ENCODE measurements at places on chromosomes 4 and X.

DNA sequence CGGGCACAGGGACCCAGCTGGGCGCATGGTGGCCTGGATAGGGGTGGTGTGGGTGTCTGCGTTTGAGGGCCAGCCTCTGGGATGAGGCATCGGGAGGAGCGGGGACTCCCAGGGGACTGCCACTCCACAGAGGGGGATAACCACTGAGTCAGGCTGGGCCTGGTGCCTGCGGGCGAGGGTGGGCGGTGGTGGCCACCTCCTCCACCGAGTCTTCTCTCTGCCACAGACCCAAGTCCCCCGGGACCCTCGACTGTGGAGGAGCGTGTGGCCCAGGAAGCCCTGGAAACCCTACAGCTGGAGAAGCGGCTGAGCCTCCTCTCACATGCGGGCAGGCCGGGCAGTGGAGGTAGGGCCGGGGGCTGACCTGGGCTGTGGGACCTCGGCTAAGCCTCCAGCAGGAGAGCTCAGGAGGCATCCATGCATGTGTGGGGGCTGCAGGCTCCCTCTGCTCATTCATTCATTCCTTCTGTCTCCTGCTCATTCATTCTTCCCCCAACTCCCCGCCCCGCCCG, 26.4 kb downstream of the DOK7 start:
- H3K4me1 ChIP-seq: peaks cover 13% of the 10 kb centered on the region
- H3K27ac ChIP-seq: no peak overlapping the region
- H3K4me3 ChIP-seq: no peak overlapping the region
- peaks cover 46% of the 10 kb centered on the region for H3K27me3 ChIP-seq

GRCh38 chr4:125891597-125892258, 577.0 kb downstream of the FAT4 start:
- no peaks in the 10 kb centered on the region for H3K27me3 ChIP-seq
- no peaks in the 10 kb centered on the region for H3K4me1 ChIP-seq
- no peak for DNase-seq

DNA sequence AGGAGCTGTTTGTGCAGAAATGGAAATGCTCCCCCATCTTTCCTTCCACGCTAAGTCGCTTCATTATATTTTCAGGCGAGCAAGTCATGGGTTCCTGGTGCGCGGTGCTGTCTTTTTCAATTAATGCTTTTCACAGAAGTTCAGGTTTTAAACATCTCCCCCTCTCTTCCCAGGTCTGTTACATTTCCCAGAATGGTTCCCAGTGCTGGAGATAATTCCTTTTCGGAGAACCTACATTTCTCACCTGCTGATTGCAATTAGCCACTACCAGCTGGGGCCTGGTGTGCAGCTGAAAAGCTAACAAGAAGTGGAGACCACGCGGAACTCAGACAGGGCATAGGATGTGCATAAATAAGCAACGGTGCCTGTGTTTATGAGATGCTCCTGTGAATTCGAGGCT, 217.8 kb downstream of the MID1IP1 start:
- no peak overlapping the region for H3K27ac ChIP-seq
- no peak for DNase-seq
- peaks cover 38% of the 10 kb centered on the region for H3K4me1 ChIP-seq
- no peaks in the 10 kb centered on the region for H3K27me3 ChIP-seq

GRCh38 chr4:79042079-79042674, 102.9 kb upstream of the PAQR3 start:
- no peaks in the 10 kb centered on the region for H3K36me3 ChIP-seq
- DNase-seq: no peak
- no peak overlapping the region for H3K4me3 ChIP-seq
- no peaks in the 10 kb centered on the region for H3K27me3 ChIP-seq
- H3K27ac ChIP-seq: no peak overlapping the region
- peaks cover 5% of the 10 kb centered on the region for H3K4me1 ChIP-seq

GRCh38 chrX:24515447-24515846, 50.4 kb downstream of the PDK3 start:
- no peaks in the 10 kb centered on the region for H3K4me1 ChIP-seq
- H3K36me3 ChIP-seq: peaks cover 36% of the 10 kb centered on the region
- no peak overlapping the region for H3K27ac ChIP-seq

GRCh38 chrX:17185431-17185830, 189.6 kb upstream of the NHS start:
- H3K27me3 ChIP-seq: peaks cover 5% of the 10 kb centered on the region
- H3K27ac ChIP-seq: no peak overlapping the region
- H3K4me1 ChIP-seq: no peaks in the 10 kb centered on the region
- no peaks in the 10 kb centered on the region for H3K36me3 ChIP-seq

- no peak for DNase-seq
Measured at GRCh38 chr4:89939994-89940393, 45.3 kb downstream of the MMRN1 start.

GRCh38 chr4:30642567-30642966, 77.6 kb upstream of the PCDH7 start:
- H3K4me3 ChIP-seq: no peak overlapping the region
- no peaks in the 10 kb centered on the region for H3K36me3 ChIP-seq
- H3K27me3 ChIP-seq: peaks cover under 1% of the 10 kb centered on the region
- DNase-seq: no peak

DNA sequence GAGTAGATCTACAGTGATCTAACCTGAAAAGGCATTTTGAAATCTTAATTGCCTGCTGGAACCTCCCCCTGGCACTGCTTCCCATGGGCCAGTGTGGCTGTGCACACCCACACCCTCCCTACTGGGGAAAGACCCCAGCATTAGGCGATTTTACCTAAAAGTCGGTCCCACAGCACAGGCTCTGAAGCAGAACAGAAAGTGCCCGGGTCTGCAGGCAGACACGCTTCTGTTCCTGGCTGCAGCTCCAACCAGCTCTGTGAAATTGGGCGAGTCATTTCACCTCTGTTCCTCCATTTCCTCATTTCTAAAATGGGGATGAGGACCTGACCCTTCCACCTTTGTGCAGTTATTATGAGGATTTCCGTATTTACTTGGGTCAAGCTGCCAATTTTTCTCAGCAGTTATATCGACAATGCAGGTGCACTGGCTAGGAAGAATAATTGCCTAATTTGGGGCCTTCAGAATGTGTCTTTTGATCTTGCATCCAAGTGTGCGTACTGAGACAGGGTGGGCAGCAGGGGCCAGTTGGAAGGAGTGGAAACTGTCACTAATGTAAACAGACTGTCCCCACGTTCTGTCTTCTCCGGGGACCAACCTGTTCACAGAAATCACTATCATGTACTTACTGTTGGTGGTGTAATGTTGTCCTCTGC, 7.1 kb downstream of the KLF3 start:
- peaks cover 100% of the 10 kb centered on the region for H3K4me1 ChIP-seq
- no peak for DNase-seq
- peak overlapping the region; percentile 85 for H3K27ac ChIP-seq
- H3K36me3 ChIP-seq: peaks cover 4% of the 10 kb centered on the region
- H3K4me3 ChIP-seq: peak overlapping the region; percentile 27

- H3K4me1 ChIP-seq: peaks cover 34% of the 10 kb centered on the region
- H3K27ac ChIP-seq: peak overlapping the region; percentile 71
- peaks cover 17% of the 10 kb centered on the region for H3K36me3 ChIP-seq
- DNase-seq: no peak
- no peak overlapping the region for H3K4me3 ChIP-seq
Measured at GRCh38 chr4:2254665-2255500, 7.0 kb downstream of the MXD4 start.

DNA sequence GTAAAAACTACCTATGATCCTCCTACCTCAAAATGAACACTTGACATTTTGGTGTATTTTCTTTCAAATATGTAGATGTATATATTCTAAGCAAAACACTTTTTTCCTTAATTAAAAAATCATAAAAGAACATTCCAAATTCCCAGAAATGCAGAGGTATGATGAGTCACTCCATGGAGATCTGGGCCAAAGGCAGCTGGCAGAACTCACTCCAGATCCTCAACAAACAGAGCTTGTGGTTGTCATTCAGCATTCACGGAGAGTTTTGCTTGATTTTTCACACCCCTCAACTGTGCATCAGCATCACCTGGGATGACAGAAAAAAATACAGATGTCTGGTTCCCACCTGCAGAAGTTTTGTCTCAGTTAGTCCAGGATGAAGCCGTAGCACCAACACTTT, 144.6 kb downstream of the KIT start:
- H3K4me3 ChIP-seq: no peak overlapping the region
- peaks cover 11% of the 10 kb centered on the region for H3K27me3 ChIP-seq
- DNase-seq: no peak
- no peak overlapping the region for H3K27ac ChIP-seq

DNA sequence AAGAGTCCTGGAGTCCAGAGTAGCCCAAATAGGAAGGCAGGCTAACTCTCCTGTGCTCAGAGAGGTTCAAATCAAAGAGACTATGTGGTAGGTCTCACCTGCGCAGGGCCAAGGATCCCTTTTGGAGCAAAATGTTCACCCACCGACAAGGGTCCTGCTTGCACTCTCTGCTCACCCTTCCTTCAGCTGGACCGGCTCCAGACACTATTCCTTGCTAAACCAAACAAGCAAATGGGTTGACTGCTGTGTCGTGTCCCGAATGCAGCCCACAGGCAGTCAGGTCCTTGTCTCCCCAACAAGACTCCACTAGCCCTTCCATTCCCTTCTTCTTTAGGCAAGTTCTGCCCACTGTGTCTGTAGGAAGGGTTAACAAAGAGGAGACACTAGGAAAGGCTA, 760 bp downstream of the TRMT2B start:
- H3K4me1 ChIP-seq: no peaks in the 10 kb centered on the region
- H3K27me3 ChIP-seq: peaks cover 3% of the 10 kb centered on the region
- H3K36me3 ChIP-seq: peaks cover 7% of the 10 kb centered on the region

- H3K4me1 ChIP-seq: no peaks in the 10 kb centered on the region
- DNase-seq: no peak
- H3K4me3 ChIP-seq: no peak overlapping the region
- peaks cover 9% of the 10 kb centered on the region for H3K36me3 ChIP-seq
- H3K27ac ChIP-seq: no peak overlapping the region
- H3K27me3 ChIP-seq: peaks cover 4% of the 10 kb centered on the region
Measured at GRCh38 chr4:116015062-116015461, 901.6 kb upstream of the NDST4 start.

DNA sequence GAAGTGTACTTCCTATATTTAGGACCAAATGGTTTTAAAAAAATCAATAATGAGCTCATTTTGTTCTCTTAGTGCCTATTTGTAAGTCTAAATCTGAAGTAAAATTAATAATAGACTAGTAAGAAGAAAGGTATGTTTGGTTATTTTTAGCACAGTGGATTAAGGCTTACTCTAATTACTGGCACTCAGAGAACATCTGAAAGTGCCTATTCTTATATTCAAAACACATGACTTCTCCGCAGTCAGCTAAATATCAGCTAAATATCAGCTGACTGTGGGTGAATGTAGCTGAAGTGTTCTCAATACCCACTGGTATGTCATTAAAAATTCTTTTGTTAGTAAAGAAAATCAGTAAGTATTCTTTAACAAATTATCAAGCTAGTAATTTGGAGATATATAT, 6.0 kb downstream of the AP1S2 start:
- no peak for DNase-seq
- no peak overlapping the region for H3K27ac ChIP-seq
- H3K4me3 ChIP-seq: no peak overlapping the region
- peaks cover 52% of the 10 kb centered on the region for H3K36me3 ChIP-seq
- H3K4me1 ChIP-seq: peaks cover 53% of the 10 kb centered on the region
- no peaks in the 10 kb centered on the region for H3K27me3 ChIP-seq

DNA sequence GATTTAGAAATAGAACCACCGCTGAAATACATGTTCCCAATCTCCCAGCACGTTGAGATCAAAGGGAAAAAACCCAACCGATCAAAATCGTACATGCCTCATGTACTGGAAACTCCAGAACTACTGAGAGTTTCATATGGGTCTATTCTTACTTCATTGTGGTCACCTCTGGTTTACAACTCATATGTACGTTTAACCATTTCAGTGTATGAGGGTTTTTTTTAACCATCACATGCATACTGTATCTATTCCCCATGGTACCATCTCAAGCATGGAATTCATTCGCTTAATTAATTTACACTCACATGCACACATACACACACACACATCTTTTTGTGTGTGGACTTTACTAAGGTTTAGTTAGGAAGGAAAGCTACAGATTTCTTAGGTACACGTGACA, 46.0 kb upstream of the CLNK start:
- no peaks in the 10 kb centered on the region for H3K27me3 ChIP-seq
- no peaks in the 10 kb centered on the region for H3K36me3 ChIP-seq
- no peaks in the 10 kb centered on the region for H3K4me1 ChIP-seq
- no peak overlapping the region for H3K4me3 ChIP-seq
- DNase-seq: no peak

- peaks cover 7% of the 10 kb centered on the region for H3K27me3 ChIP-seq
- no peaks in the 10 kb centered on the region for H3K36me3 ChIP-seq
- no peak overlapping the region for H3K27ac ChIP-seq
- DNase-seq: no peak
- peaks cover 53% of the 10 kb centered on the region for H3K4me1 ChIP-seq
Measured at GRCh38 chrX:107565015-107565414, 63.3 kb upstream of the PRPS1 start.

GRCh38 chr4:71257761-71258160, 81.1 kb upstream of the SLC4A4 start:
- no peak for DNase-seq
- peaks cover 4% of the 10 kb centered on the region for H3K4me1 ChIP-seq
- no peak overlapping the region for H3K27ac ChIP-seq
- H3K36me3 ChIP-seq: no peaks in the 10 kb centered on the region

DNA sequence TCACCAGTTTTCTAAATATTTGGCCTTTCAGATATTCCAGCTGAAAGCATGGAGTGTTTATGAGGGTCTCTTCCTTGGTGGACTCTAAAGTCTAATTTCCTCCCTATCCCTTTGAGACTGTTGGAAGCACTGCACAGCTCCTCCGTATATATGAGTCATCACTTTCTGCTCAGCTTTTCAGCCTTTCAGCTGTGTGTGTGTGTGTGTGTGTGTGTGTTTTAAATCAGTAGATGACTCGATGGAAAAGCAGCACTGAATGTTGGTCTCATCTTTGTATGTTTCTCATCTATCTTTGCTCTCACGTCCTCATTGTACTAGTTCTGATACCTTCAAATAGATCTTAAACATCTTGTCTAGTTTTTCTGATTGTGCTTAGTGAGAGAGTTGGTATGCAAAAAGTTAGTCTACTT, 81.6 kb downstream of the ZFX start:
- peak overlapping the region; percentile 83 for H3K27ac ChIP-seq
- H3K27me3 ChIP-seq: peaks cover 9% of the 10 kb centered on the region
- peaks cover 5% of the 10 kb centered on the region for H3K4me1 ChIP-seq
- DNase-seq: no peak

DNA sequence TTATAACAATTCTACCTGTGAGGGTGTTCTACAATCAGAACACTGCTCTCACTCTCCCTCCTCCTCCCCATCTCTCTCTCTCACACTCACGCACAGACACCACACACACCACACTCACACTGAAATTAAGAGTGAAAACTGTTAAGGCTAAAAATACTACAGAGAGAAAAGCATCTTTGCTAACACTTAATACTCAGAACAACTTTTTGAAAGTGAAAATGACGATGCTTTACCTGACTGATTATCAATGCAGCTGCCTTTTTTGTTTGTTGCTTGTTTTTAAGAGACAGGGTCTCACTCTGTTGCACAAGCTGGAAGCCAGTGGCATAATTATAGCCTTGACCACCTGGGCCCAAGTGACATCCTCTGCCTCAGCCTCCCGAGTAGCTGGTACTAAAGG, 222.4 kb downstream of the APBB2 start:
- DNase-seq: no peak
- H3K36me3 ChIP-seq: no peaks in the 10 kb centered on the region
- H3K27ac ChIP-seq: peak overlapping the region; percentile 0
- no peak overlapping the region for H3K4me3 ChIP-seq
- peaks cover 27% of the 10 kb centered on the region for H3K4me1 ChIP-seq
